Anterior cingulate cortex (tissue), 58 donors: ENCODE measurements at places on chromosomes 2 and 18.

- DNase-seq, result no peak
Observed at GRCh38 chr2:152548111-152548875, 169.0 kb downstream of the PRPF40A start.

DNA sequence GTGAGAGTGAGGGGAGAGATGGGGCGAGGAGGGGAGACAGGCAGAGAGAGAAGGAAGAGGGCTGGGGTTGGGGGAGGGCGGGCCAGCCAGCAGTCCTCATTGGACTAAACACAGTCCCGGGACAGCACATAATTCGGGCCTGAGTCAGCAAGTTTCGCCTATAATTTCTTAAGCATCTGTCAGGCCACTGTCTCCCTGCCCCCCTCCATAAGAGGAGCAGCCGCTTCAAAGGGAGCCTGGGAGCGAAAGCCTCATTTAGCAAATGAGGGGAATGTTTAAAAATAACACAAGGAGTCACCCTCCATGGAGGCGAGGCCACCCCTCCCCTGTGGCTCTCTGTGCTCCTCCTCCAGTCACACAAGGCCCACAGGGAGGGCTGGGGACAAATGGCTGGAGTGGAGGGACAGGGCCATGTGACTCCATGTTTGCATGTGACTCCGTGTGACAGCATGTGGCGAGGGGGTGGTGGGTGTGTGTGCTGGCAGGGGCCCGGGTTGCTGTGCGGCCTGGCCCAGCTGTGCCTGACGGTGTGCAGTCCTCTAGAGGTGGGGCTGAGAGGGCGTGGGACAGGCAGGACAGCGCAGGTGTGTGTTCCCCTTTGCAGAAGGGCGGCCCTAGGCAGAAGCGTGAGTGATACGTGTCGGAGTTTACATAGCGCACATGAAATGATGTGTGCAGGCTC, 162.4 kb downstream of the CELF4 start:
- DNase-seq, result no peak

- DNase-seq, result no peak
Observed at GRCh38 chr2:54858021-54858681, 134.7 kb downstream of the EML6 start.

GRCh38 chr2:20419007-20419576, 27.8 kb upstream of the RHOB start:
- no peak for DNase-seq

DNA sequence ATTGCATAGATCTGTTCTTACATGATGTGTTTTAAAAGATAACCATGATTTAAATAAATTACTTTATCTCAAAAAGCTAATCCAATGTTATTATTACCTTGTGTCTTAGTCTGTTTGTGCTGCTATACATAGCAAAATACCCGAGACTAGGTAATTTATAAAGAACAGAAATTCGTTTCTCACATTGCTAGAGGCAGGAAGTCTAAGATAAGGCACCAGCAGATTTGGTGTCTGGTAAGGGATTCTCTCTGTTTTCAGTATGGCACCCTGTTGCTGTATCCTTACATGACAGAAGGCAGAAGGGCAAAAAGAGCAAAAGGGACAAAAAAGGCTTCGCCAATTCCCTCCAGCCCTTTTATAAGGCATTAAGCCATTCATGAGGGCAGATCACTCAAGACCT, 533.9 kb downstream of the PARD3B start:
- DNase-seq, result no peak

DNA sequence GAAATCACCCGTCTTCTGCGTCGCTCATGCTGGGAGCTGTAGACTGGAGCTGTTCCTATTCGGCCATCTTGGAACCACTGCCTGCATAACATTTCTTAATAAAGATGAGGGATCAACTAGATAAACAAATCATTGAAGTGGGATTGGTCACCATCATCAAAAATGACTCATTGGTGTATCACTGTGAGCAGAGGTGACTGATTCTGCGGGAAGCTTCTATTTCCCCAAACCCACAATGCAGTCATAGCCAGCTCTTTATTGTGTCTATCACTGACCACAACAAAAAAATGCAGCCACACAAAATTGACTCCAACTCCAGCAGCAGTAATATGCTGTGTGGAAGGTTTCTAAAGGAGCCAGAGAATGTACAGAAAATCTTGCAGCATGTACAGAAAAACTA, 630.7 kb upstream of the HS6ST1 start:
- DNase-seq, result no peak

DNA sequence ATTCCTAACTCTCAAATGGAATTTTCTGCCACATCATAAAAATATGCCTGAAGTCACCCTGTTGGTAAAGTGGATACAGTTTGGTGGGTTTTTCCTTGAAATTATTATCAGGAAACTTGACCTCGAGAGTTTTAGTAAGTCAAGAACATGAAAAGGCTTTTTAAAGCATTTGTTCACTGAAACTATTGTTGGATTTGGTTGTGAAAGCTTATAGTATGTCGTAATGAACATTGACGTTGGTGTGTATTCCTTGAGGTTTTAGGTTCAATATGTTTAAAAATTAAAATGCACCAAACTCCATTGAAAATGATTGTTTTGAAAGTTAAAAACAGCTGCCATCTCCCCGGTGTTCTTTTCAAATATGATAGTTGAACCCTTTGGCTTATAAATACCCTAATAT, 30.8 kb downstream of the AOX1 start:
- no peak for DNase-seq

DNA sequence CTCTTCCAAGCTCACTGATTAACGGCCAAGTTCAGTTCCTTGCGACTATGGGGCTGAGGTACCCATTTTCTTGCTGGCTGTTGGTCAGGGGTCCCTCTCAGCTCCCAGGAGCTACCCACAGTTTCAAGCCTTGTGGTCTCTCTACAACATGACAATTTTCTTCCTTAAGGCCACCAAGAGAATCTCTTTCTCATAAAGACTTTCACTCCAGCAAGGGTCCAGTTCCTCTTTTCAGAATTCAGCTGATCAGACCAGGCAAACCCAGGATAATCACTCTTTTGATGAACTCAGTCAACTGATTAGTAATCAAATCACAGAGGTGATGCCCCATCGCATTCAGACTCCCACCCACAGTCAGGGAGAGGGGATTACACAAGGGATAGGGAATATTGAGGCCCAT, 129.7 kb downstream of the IRS1 start:
- DNase-seq, result no peak

- DNase-seq, result no peak
Observed at GRCh38 chr2:30865892-30866681, 58.8 kb upstream of the CAPN13 start.

DNA sequence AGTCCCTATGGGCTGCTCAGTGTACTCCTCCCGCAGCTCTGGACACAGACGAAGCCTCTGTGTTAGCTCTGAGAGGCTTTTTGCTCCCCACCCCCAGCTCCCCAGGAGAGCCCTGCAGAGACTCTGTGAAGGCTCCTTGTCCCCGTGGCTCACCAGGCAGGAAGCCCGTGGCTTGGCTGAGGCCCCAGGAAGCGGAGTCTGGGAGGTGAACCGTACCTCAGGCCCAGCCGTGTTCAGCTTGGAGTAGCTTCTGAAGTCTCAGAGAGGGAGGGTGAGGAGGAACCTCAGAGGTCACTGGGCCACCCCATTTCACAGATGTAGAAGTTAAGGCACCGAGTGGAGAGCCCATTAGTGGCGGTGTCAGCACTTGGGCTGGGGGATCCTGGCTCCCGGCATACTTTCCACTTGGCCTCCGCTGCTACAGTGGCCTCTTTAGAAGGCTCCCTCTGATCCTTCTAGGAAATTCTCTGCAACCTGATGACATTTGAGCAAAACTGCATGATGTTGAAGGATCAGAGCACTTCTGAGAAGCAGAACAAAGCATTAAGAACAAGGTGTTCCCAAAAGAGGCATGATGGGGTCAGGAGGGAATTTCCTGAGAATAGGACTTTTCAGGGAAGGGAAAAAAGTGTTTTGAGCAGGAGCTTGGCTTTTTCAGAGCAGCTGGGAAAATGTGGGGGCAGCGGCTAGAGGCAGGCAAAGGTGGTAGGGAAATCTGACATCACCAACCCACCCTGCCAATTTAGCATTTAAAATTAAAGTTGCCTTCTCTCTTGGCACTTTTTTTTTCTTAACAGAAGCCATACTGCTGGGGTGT, 79.1 kb downstream of the MCFD2 start:
- DNase-seq, result no peak

DNA sequence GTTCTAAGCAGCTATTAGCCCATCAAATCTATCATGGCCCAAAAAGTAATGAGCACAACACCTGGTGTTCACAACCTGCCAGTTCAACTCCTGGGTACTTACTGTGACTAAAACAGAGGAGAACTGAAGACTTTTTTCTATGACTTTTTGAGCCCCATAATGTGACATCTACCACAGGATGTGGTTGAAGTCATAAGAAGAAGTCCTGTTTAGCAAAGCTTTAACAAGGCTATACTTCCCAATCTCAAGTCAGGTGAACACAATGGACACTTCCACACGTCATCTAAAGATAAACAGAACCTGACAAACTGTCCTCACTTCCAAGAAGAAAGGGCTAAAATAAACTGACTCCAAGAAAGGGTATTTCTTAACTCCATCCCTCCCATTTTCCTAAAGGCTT, 138.8 kb downstream of the ATAD2B start:
- no peak for DNase-seq

DNA sequence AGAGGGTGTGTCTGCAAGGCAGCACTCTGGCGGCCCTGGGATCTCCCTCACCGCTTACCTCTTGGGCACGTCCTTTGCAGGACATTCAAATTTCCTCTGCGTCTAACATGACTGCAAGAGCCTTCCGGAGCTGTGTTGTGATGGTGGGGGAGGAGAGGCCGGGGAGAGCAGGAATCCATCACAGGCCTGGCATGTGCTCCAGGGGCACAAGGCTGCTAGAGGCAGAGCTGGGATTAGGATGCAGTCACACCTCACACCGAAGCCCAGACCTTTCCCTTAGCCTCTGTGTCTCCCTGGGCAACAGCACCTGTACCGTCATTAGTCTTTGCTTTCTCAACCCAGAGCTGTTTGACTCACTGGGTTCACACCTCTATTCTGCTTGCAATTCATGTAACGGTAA, 111.3 kb downstream of the CMPK2 start:
- no peak for DNase-seq

- no peak for DNase-seq
Observed at GRCh38 chr18:55219059-55219458, 259.8 kb upstream of the CCDC68 start.

DNA sequence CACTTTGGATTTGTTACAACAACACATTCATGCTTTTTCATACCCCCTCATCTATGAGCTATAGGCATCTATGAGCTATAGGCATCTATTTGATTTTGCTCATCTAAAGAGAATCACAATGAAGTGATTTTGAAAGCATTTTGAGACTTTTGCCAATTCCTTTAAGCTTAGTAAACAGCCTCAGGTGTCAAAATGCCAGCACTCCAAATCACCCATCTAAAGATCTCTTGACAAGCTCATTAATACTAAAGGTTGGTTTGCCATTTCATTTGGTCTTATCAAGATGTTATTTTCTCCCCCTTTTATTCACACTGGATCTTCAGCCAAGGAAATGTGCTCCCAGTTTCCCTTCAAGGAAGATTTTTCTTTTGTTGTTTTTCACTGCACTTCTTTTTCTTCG, 110.7 kb upstream of the TLK1 start:
- DNase-seq, result no peak
